Uterus (tissue), 4 donors: ENCODE measurements at places on chromosomes 5 and 9. TPM values are rescaled to one million over a fixed set of nuclear protein-coding genes. Genes with fewer than 3 reads are reported as not detected.
A peak's percentile ranks its signal among the peaks of the same experiment; 100 is the strongest.

DNA sequence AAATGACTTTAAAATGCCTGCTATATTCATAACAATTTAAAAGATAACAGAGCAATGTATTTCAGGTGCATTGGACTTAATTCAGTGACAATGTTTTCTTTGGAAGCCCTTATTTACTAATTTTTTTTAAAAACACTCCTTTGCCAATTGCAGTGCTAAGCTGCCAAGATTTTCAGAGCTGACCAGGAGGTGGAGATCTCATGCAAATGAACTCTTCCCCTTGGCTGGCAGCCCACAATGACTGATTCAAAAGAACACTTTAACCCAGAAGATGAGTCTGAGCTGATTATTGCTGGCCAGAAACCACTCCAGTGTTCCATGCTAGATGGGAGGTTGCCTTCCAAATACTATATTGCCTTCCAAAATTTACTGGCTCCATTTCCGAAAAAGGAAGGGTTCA, 128.3 kb upstream of the CCNH start:
- DNase-seq: peak; percentile 73
- no peak overlapping the region for H3K4me3 ChIP-seq
- no peaks in the 10 kb centered on the region for H3K4me1 ChIP-seq

Gene PCDHGA11
- 13.2 TPM for total RNA-seq

- no peaks in the 10 kb centered on the region for H3K27me3 ChIP-seq
- no peaks in the 10 kb centered on the region for H3K36me3 ChIP-seq
- H3K4me3 ChIP-seq: no peak overlapping the region
- no peak for DNase-seq
- no peak overlapping the region for H3K27ac ChIP-seq
These were observed 47.3 kb downstream of the PFDN1 start for GRCh38 chr5:140255460-140256157.

DNA sequence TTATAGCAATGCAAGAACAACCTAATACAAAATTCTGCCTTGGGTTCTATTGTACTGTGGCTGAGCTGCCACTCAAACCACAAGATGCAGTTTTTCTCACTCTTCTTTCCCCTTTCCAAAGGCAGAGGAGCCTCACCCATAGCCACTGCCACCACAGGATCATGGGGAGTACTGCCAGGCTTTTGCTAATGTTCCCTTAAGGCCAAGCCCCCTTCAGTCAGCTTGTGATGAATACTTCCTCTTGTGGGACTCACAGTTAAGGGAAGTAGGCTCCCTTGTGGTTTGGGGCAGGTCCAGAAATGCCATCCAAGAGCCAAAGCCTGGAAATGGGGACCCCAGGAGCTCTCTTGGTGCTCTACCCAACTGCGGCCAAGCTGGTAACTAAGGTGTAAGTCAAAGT, 258.7 kb downstream of the SPATA31D1 start:
- no peak overlapping the region for H3K27ac ChIP-seq
- no peaks in the 10 kb centered on the region for H3K4me1 ChIP-seq
- no peak overlapping the region for H3K4me3 ChIP-seq
- no peak for DNase-seq
- H3K36me3 ChIP-seq: no peaks in the 10 kb centered on the region

Gene NREP
- total RNA-seq: 779 TPM

Gene OTULINL
- 3.8 TPM for total RNA-seq

- no peaks in the 10 kb centered on the region for H3K36me3 ChIP-seq
- no peak overlapping the region for H3K4me3 ChIP-seq
- H3K27ac ChIP-seq: no peak overlapping the region
- no peak for DNase-seq
- H3K4me1 ChIP-seq: no peaks in the 10 kb centered on the region
These were observed 945.9 kb downstream of the CDH18 start for GRCh38 chr5:19042106-19042505.

- H3K4me3 ChIP-seq: no peak overlapping the region
- H3K36me3 ChIP-seq: no peaks in the 10 kb centered on the region
- peaks cover 13% of the 10 kb centered on the region for H3K4me1 ChIP-seq
- H3K27ac ChIP-seq: no peak overlapping the region
- no peaks in the 10 kb centered on the region for H3K27me3 ChIP-seq
- no peak for DNase-seq
These were observed 42.6 kb downstream of the NEK6 start for GRCh38 chr9:124300312-124300711.

GRCh38 chr9:10744669-10745068, 131.9 kb upstream of the PTPRD start:
- no peak for DNase-seq
- no peaks in the 10 kb centered on the region for H3K4me1 ChIP-seq
- H3K4me3 ChIP-seq: no peak overlapping the region
- H3K27me3 ChIP-seq: no peaks in the 10 kb centered on the region

GRCh38 chr5:36606036-36606427, 374 bp upstream of the SLC1A3 start:
- peak overlapping the region; percentile 44 for H3K4me3 ChIP-seq
- no peaks in the 10 kb centered on the region for H3K27me3 ChIP-seq
- H3K36me3 ChIP-seq: no peaks in the 10 kb centered on the region
- no peak overlapping the region for H3K27ac ChIP-seq
- no peak for DNase-seq

Gene GLRA1
- not detected for total RNA-seq

Gene IL5
- total RNA-seq: not detected
